ENCODE measurements at places on chromosomes 2 and 18. TPM values are rescaled to one million over a fixed set of nuclear protein-coding genes. Genes with fewer than 3 reads are reported as not detected.

Gene STARD6
- not detected for total RNA-seq

Gene PROM2
- not detected for total RNA-seq

Gene UGGT1
- total RNA-seq, result 23.1 TPM

Gene STK25
- 119 TPM for total RNA-seq

Gene ZAP70
- not detected for total RNA-seq

Gene ABHD1
- total RNA-seq, result 1.3 TPM

Gene DYSF
- total RNA-seq, result 1.2 TPM

Gene HOXD12
- not detected for total RNA-seq

Gene CHST10
- 15.8 TPM for total RNA-seq

Gene PMAIP1
- 11.9 TPM for total RNA-seq

Gene ABCG8
- total RNA-seq, result not detected

Gene CYTIP
- not detected for total RNA-seq

Gene SCYGR2
- total RNA-seq, result not detected

Gene MBP
- 29.2 TPM for total RNA-seq

Gene DSC3
- 1.8 TPM for total RNA-seq

Gene MAP3K19
- not detected for total RNA-seq

Gene ARHGAP15
- not detected for total RNA-seq

Gene REG1B
- total RNA-seq, result not detected

Gene OXER1
- not detected for total RNA-seq

Gene MYO7B
- 0.13 TPM for total RNA-seq

Gene SAG
- total RNA-seq, result not detected

Gene COPS9
- 298 TPM for total RNA-seq

Gene ELAC1
- 4.4 TPM for total RNA-seq

Gene SYT4
- not detected for total RNA-seq

Gene SCN3A
- not detected for total RNA-seq

Gene TNFAIP6
- 3.0 TPM for total RNA-seq

Gene ALK
- total RNA-seq, result not detected

Gene KCNIP3
- total RNA-seq, result 0.89 TPM

Gene RAMP1
- not detected for total RNA-seq

Gene ASB18
- total RNA-seq, result not detected

Gene SDC1
- 184 TPM for total RNA-seq

Gene UGT1A6
- total RNA-seq, result 1.3 TPM

Gene RAB12
- total RNA-seq, result 31.7 TPM

Measured in A549 treated with DMSO at 1 μM for 4 hours (cell line).